ENCODE measurements at places on chromosomes 12 and 14. TPM values are rescaled to one million over a fixed set of nuclear protein-coding genes. Genes with fewer than 3 reads are reported as not detected.

DNA sequence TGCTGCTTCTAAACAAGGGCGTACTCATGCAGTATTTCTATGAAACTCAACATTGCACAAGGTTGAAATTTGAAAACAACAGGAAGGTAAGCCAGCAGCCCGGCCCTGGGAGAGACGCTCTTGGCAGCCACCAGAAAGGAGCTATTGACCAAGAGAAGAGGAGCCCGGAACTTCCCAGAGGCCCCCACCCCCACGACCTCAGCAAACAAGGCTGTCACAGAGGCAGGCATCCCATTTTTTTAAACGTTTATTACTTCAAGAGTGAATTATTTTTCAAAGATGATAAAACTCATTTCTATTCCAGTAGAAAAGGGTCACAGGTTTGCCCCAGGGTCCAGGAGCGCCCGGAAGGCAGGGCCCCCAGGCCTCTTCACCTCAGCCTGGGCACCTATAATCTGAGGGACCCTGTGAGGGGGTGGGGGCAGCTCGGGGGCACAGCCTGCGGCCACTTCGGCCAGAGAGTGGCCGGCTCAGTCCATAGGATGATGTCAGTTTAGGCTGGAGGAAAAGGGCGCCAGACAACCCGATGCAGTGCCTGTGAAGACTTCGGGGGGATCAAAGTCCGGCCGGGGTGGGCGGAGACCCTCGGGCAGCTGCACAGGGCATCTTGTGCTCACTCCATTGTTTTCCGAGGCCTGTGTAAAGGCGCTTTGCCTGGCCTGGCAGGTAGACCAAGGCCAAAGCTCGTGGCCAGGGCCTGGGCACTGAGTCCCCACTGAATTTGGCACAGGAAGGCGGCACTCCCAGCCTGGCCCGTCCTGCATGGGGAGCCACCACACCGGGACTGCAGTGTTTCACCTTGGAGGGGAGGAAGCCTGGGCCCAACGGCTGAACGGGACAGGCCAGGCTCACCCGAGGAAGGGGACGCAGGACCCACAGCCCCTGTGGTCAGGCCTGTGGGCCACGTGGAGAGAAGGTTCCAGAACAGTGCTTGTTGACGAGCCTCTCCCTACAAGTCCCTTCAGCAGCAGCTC lies 86.0 kb downstream of the SCARB1 start:
- no peak overlapping the region for H3K27ac ChIP-seq
- no peaks in the 10 kb centered on the region for H3K36me3 ChIP-seq
- no peaks in the 10 kb centered on the region for H3K27me3 ChIP-seq
- DNase-seq: no peak
- H3K4me1 ChIP-seq: no peaks in the 10 kb centered on the region

GRCh38 chr12:107651571-107652449 lies 33.8 kb upstream of the PWP1 start:
- no peak for DNase-seq

DNA sequence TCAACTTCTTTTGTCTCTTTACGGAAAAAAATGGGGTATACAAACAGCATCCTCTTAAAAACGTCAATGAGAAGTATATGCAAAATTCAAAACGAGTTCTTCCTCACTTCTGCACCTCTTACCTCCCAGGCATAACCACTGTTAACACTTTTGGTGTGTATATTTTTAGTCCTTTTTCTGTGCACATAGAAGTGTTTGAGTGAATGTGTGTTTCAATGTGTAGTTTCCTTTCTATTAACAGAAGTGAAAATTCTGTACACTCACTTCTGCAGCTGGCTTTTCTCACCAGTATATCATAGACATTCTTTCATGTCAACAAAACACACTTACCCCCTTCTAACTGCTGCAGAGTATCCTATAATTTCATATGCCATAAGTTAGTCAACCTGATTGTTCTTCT lies 5.4 kb downstream of the UBR7 start:
- no peaks in the 10 kb centered on the region for H3K27me3 ChIP-seq
- peaks cover 3% of the 10 kb centered on the region for H3K4me1 ChIP-seq
- peaks cover 4% of the 10 kb centered on the region for H3K36me3 ChIP-seq
- no peak overlapping the region for H3K4me3 ChIP-seq
- DNase-seq: no peak

GRCh38 chr14:50860478-50861086 lies 11.3 kb upstream of the ABHD12B start:
- no peaks in the 10 kb centered on the region for H3K36me3 ChIP-seq
- no peaks in the 10 kb centered on the region for H3K4me1 ChIP-seq
- H3K4me3 ChIP-seq: no peak overlapping the region
- H3K27ac ChIP-seq: no peak overlapping the region
- peak; percentile 61 for DNase-seq
- no peaks in the 10 kb centered on the region for H3K27me3 ChIP-seq

- H3K4me3 ChIP-seq: peak overlapping the region; percentile 77
- no peaks in the 10 kb centered on the region for H3K36me3 ChIP-seq
- peaks cover 7% of the 10 kb centered on the region for H3K4me1 ChIP-seq
- H3K27ac ChIP-seq: no peak overlapping the region
Observed at GRCh38 chr12:122895320-122895703, 612 bp downstream of the VPS37B start.

DNA sequence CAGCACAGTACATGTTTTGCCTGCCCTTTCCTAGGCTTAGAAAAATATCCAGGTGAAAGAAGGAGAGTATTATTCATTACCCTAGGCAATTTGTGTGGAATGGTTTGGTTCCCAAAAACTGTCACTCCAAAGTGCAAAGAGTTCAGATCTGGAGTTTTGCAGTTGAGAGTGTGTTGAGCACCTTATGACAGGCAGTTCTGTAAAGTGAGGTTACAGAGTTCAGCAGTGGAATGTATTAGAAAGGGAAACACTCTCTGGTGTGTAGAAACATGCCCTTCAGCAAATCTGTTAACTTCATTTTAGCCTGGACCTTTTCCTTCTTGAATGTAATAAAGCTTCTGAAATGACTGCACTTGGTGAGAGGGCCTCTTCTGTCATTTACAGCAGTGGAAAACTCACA lies 154.0 kb upstream of the SSTR1 start:
- H3K36me3 ChIP-seq: no peaks in the 10 kb centered on the region
- H3K4me1 ChIP-seq: peaks cover 3% of the 10 kb centered on the region
- no peak overlapping the region for H3K27ac ChIP-seq
- no peak for DNase-seq

GRCh38 chr12:47741340-47741703 lies 16.0 kb upstream of the ENDOU start:
- H3K36me3 ChIP-seq: no peaks in the 10 kb centered on the region
- no peaks in the 10 kb centered on the region for H3K27me3 ChIP-seq
- DNase-seq: no peak
- H3K4me3 ChIP-seq: no peak overlapping the region
- peaks cover 4% of the 10 kb centered on the region for H3K4me1 ChIP-seq
- no peak overlapping the region for H3K27ac ChIP-seq

- H3K4me1 ChIP-seq: no peaks in the 10 kb centered on the region
- H3K27ac ChIP-seq: no peak overlapping the region
- H3K27me3 ChIP-seq: no peaks in the 10 kb centered on the region
- no peak for DNase-seq
- no peak overlapping the region for H3K4me3 ChIP-seq
Observed at GRCh38 chr12:121170611-121171260, 38.1 kb downstream of the P2RX7 start.

GRCh38 chr14:22177870-22178269 lies 411.2 kb downstream of the DAD1 start:
- no peaks in the 10 kb centered on the region for H3K4me1 ChIP-seq
- no peak for DNase-seq
- no peak overlapping the region for H3K27ac ChIP-seq
- no peaks in the 10 kb centered on the region for H3K36me3 ChIP-seq
- no peak overlapping the region for H3K4me3 ChIP-seq
- H3K27me3 ChIP-seq: no peaks in the 10 kb centered on the region

C12orf50 gene
- total RNA-seq: not detected

GPATCH2L gene
- total RNA-seq: 56.1 TPM

KRT78 gene
- total RNA-seq: not detected

FITM1 gene
- total RNA-seq: 0.33 TPM

GSC gene
- 0.54 TPM for total RNA-seq

CD4 gene
- 3.2 TPM for total RNA-seq

All from H1 (cell line).